ENCODE measurements at places on chromosomes 12 and 14. TPM values are rescaled to one million over a fixed set of nuclear protein-coding genes. Genes with fewer than 3 reads are reported as not detected.

Gene C12orf42
- polyA plus RNA-seq = not detected

Gene PIWIL1
- polyA plus RNA-seq = not detected

DNA sequence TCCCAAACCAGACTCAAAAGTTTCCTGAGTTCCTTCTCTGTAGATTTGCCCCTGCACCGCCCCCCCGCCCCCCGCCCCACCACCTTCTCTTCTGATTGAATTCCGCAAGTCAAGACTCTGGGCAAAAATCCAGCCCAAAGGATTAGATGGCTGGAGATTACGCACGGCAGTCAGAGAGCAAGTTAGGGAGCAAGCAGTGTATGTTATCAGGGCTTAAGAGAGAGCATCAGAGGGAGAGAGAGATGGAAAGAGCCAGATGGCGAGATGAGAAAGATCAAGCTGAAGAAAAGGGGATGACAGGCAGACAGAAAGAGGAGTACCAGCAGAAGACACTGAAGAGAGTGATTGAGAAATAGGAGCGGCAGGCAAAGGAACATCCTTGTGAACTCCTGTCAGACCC is 13.9 kb upstream of the ANKRD33 start:
- DNase-seq = no peak
- peaks cover 8% of the 10 kb centered on the region for H3K27me3 ChIP-seq
- no peak overlapping the region for H3K4me3 ChIP-seq
- H3K27ac ChIP-seq = no peak overlapping the region

DNA sequence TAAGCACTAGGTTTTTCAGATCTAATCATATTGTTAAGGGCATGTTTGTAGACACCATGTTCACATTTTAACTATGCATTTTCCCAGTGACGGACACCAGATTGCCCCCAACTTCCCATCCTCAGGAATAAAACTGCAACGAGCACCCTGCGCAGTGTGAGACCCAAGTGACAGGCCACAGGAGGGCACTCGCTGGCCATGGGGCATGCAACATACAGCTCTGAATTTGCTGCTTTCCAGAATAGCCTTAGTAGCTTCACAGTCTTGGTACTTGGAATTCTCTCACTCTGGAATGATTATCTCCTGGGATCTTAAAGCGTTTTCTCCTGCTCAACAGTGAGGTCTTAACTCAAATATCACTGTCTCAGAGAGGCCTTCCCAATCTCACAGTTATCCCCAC is 972 bp upstream of the DDX47 start:
- DNase-seq = no peak
- no peak overlapping the region for H3K4me3 ChIP-seq
- H3K4me1 ChIP-seq = peaks cover 59% of the 10 kb centered on the region
- H3K36me3 ChIP-seq = no peaks in the 10 kb centered on the region
- no peak overlapping the region for H3K27ac ChIP-seq

GRCh38 chr12:122732170-122732569 is 1.5 kb upstream of the HCAR1 start:
- H3K4me1 ChIP-seq = no peaks in the 10 kb centered on the region
- H3K27me3 ChIP-seq = no peaks in the 10 kb centered on the region
- DNase-seq = no peak
- H3K36me3 ChIP-seq = no peaks in the 10 kb centered on the region
- H3K27ac ChIP-seq = no peak overlapping the region
- H3K4me3 ChIP-seq = no peak overlapping the region

All from heart left ventricle (tissue), 16 donors.